ENCODE measurements at places on chromosomes 16 and 17.

- DNase-seq, result no peak
Measured at GRCh38 chr17:29124135-29124924, 55.9 kb downstream of the MYO18A start.

DNA sequence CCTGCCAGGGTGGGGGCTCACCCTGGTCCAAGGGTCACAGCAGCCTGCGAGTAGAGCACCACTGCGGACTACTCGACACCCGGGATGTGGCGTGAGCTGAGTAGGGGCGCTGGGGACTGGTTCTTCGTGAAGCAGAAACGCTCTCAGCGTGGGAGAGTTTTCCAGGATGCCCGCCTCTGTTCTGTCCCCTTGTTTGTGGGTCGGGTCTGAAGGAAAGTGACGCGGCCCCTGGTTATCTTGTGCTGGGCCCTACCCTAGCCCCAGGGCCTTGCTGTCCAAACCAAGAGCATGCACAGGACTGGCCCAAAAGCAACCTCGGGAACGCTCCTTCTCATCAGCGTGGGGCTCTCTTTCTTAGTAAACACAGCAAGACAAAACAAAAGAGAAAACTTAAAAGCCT, 303.3 kb downstream of the IRF8 start:
- no peak for DNase-seq

GRCh38 chr16:85359147-85359822, 247.0 kb upstream of the CIBAR2 start:
- DNase-seq, result no peak

- no peak for DNase-seq
Measured at GRCh38 chr16:16988963-16989362, 481.8 kb downstream of the XYLT1 start.
